ENCODE measurements at places on chromosomes 7 and 10.

DNA sequence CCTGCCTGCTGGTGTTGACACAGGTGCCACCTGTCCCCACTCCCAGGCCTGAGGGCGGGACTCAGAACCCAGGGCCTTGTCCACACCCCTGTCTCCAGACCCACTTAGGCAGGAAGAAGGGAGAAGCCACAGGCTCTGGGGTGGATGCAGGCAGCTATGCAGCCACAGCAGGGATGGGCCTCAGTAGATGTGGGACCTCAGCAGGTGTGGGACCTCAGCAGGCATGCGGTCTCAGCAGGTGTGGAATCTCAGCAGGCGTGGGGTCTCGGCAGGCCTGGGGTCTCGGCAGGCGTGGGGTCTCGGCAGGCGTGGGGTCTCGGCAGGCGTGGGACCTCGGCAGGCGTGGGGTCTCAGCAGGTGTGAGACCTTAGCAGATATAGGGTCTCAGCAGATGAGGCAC lies 118.0 kb upstream of the PITRM1 start:
- no peak for DNase-seq

DNA sequence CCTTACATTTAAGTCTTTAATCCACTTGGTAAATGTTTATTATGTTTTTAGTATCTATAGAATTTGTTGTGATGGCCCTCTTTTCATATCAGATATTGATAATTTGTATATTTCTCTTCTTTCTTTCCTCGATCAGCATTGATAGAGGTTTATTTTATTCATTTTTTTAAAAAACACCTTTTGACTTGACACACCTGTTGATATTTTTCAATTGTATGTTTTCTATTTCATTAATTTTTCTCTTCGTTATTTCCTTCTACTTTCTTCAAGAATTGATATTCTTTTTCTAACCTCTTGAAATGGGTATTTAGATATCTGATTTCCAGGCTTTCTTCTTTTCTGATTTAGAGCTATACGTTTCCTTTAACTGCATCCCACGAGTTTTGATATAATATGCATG lies 50.9 kb downstream of the BTBD16 start:
- DNase-seq, result no peak

DNA sequence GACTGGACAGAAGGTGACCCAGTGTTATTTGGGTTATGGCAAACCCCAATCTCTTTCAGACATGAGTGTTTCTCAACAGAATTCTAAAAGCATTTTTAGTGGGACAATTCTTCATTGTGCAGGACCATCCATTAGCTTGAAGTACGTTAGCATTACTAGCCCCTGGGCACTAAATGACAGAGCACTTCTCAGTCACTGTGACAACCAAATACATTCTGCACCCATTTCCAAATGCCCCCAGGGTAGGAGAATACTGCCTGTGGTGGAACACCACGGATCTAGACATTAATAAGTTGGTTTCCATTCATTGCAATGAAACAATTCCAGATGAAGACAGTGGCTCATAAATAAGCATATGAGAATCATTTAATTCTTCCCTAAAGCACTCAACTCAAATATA lies 102.4 kb upstream of the FRMD4A start:
- no peak for DNase-seq

- DNase-seq, result no peak
Measured at GRCh38 chr7:22452142-22452959, 47.6 kb downstream of the STEAP1B start.

- no peak for DNase-seq
Measured at GRCh38 chr7:102300643-102301221, 14.1 kb downstream of the SH2B2 start.

Data from stimulated activated CD8-positive, alpha-beta memory T cell treated with anti-CD3 and anti-CD28 coated beads, Interleukin-4, amount 100 ng/mL, for 4 hours (primary cell).